ENCODE measurements at places on chromosomes 2 and 18. TPM values are rescaled to one million over a fixed set of nuclear protein-coding genes. Genes with fewer than 3 reads are reported as not detected.

DNA sequence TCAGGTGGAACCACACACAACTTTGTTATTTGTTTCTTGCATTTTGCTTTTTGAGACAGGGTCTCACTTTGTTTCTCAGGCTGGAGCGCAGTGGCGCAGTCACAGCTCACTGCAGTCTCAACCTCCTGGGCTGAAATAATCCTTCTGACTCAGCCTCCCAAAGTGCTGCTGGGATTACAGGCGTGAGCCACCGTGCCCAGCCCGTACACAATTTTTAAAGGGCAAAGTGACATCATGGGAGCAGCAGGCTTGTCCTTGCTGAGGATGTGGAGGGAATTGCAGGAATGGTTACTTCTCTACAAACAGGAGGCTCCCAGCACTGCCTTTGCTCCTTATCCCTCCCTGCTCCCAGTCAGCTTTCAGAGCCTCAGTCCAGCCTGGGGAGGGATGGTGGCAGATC, 355.9 kb upstream of the KLHL29 start:
- H3K36me3 ChIP-seq = no peaks in the 10 kb centered on the region
- H3K4me1 ChIP-seq = no peaks in the 10 kb centered on the region
- no peak for DNase-seq

- H3K27me3 ChIP-seq = no peaks in the 10 kb centered on the region
- no peaks in the 10 kb centered on the region for H3K36me3 ChIP-seq
- no peak for DNase-seq
- no peaks in the 10 kb centered on the region for H3K4me1 ChIP-seq
Observed at GRCh38 chr2:239355139-239355538, 45.7 kb downstream of the HDAC4 start.

IMPA2 gene
- 7.3 TPM for total RNA-seq

GRCh38 chr2:231348704-231349373, 46.7 kb upstream of the B3GNT7 start:
- H3K4me1 ChIP-seq = no peaks in the 10 kb centered on the region
- H3K4me3 ChIP-seq = no peak overlapping the region
- H3K36me3 ChIP-seq = no peaks in the 10 kb centered on the region
- H3K27me3 ChIP-seq = no peaks in the 10 kb centered on the region
- no peak for DNase-seq

RTKN gene
- total RNA-seq = 20.0 TPM

GRCh38 chr18:70160073-70160678, 45.3 kb downstream of the RTTN start:
- no peaks in the 10 kb centered on the region for H3K4me1 ChIP-seq
- H3K4me3 ChIP-seq = no peak overlapping the region
- H3K27me3 ChIP-seq = no peaks in the 10 kb centered on the region
- no peak overlapping the region for H3K27ac ChIP-seq
- DNase-seq = no peak

HK2 gene
- 11.0 TPM for total RNA-seq

ERBB4 gene
- 0.74 TPM for total RNA-seq

GRCh38 chr2:189580658-189581353, at the start of gene SLC40A1:
Gene SLC40A1 (minus strand): TSS chr2:189580786. CDS start chr2:189580460, 326 bp downstream.
- peak within 1 kb of the TSS; percentile 75 for H3K4me3 ChIP-seq
- peaks cover 13% of the 10 kb centered on the region for H3K4me1 ChIP-seq
- peak; percentile 86 for DNase-seq

SERPINB12 gene
- not detected for total RNA-seq

- H3K27ac ChIP-seq = no peak overlapping the region
- H3K27me3 ChIP-seq = no peaks in the 10 kb centered on the region
- H3K4me1 ChIP-seq = no peaks in the 10 kb centered on the region
- H3K4me3 ChIP-seq = no peak overlapping the region
- no peak for DNase-seq
Observed at GRCh38 chr2:83674050-83674449, 785.0 kb downstream of the SUCLG1 start.

DOK1 gene
- 14.3 TPM for total RNA-seq

DNA sequence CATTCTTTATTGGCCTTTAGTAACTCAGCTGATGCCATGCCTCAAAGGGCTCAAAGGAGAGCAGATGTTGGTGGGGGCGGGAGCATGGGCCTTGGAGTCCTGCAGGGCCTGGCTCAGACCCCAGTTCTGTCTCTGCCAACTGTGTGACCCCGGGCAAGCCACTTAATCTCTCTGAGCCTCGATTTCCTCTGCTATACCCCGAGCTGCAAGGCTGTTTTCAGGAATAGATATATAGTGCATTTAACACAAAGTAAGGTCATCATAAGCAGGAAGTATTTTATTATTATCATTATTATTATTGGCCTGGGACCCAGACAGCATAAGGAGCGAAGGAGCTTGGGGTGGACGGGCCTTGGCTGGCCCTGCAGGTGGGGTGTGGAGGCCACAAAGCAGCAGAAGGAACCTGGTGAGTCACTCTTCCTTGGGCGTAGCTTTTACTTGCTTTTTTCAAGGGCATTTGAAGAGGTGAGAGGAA, 162.7 kb downstream of the INHBB start:
- H3K36me3 ChIP-seq = no peaks in the 10 kb centered on the region
- H3K27me3 ChIP-seq = peaks cover 15% of the 10 kb centered on the region
- peak; percentile 97 for DNase-seq
- H3K27ac ChIP-seq = no peak overlapping the region
- H3K4me3 ChIP-seq = no peak overlapping the region
- H3K4me1 ChIP-seq = peaks cover 12% of the 10 kb centered on the region

MAPK4 gene
- not detected for total RNA-seq

DNA sequence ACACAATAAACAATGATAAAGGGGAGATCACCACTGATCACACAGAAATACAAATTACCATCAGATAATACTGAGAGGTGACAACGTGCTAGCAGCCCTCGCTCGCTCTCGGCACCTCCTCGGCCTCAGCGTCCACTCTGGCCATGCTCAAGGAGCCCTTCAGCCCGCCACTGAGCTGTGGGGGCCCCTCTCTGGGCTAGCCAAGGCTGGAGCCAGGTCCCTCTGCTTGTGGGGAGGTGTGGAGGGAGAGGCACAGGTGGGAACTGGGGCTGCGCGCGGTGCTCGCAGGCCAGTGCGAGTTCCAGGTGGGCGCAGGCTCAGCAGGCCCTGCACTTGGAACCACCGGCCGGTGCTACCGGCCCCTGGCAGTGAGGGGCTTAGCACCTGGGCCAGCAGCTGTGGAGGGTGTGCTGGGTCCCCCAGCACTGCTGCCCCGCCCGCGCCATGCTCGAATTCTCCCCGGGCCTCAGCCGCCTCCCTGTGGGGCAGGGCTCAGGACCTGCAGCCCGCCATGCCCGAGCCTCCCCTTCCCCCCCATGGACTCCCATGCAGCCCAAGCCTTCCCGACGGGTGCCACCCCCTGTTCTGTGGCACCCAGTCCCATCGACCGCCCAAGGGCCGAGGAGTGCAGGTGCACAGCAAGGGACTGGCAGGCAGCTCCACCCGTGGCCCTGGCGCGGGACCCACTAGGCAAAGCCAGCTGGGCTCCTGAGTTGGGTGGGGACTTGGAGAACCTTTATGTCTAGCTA, 340.0 kb upstream of the GULP1 start:
- no peaks in the 10 kb centered on the region for H3K36me3 ChIP-seq
- no peaks in the 10 kb centered on the region for H3K27me3 ChIP-seq
- H3K27ac ChIP-seq = no peak overlapping the region

GRCh38 chr2:210557721-210558120, 1.3 kb downstream of the CPS1 start:
- DNase-seq = no peak
- no peak overlapping the region for H3K4me3 ChIP-seq
- no peaks in the 10 kb centered on the region for H3K4me1 ChIP-seq
- H3K36me3 ChIP-seq = no peaks in the 10 kb centered on the region
- H3K27ac ChIP-seq = no peak overlapping the region
- H3K27me3 ChIP-seq = no peaks in the 10 kb centered on the region

- no peaks in the 10 kb centered on the region for H3K27me3 ChIP-seq
- DNase-seq = no peak
- H3K36me3 ChIP-seq = no peaks in the 10 kb centered on the region
- H3K27ac ChIP-seq = no peak overlapping the region
Observed at GRCh38 chr2:121830809-121831208, 75.4 kb downstream of the TSN start.

- H3K27ac ChIP-seq = no peak overlapping the region
- no peaks in the 10 kb centered on the region for H3K4me1 ChIP-seq
- no peaks in the 10 kb centered on the region for H3K36me3 ChIP-seq
- H3K4me3 ChIP-seq = no peak overlapping the region
- no peak for DNase-seq
Observed at GRCh38 chr18:80231151-80231550, 16.2 kb downstream of the PARD6G start.

ALPP gene
- total RNA-seq = not detected

DNA sequence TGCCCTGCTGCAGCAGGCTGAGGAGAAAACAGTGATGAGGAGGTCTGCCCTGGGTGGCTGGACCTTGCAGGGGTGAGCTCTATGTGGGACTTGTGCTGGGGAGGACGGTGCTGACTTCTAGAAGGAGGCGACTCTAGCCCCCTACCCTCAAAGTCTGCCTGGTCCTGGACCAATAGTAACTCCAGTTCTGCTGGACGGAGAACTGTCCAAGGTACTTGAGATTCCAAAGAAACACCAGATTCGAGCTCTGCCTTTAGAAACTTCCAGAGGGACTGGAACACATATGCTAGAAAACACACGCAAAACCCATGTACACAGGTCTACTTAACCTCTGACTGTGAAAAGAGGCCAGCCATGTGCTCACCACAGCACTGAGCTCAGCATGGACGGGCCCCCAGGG, 260.6 kb downstream of the TWIST2 start:
- H3K27ac ChIP-seq = no peak overlapping the region
- H3K36me3 ChIP-seq = no peaks in the 10 kb centered on the region
- H3K4me3 ChIP-seq = no peak overlapping the region
- no peaks in the 10 kb centered on the region for H3K27me3 ChIP-seq
- no peaks in the 10 kb centered on the region for H3K4me1 ChIP-seq
- DNase-seq = no peak

DNA sequence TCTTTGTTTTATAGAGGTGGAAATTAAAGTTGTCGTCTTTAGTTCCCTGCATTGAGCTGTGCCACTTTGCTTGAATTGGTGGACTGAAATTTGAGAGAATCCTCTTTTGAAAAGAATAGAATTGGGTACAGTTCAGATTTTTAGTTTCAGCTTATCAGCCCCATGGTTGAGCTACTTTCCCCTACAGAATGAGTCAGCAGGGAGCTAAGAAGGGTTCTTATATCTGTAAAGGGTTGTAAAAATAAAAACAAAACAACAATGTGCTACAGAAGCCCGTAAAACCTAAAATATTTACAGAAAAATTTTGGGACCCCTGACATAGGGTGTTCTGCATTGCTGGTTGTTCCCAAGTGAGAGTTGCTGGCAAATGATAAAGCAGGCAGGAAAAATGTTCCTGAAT, 12.6 kb downstream of the SLC20A1 start:
- no peak for DNase-seq
- H3K36me3 ChIP-seq = peaks cover 28% of the 10 kb centered on the region
- no peak overlapping the region for H3K27ac ChIP-seq
- peaks cover 17% of the 10 kb centered on the region for H3K4me1 ChIP-seq
- no peaks in the 10 kb centered on the region for H3K27me3 ChIP-seq

DNA sequence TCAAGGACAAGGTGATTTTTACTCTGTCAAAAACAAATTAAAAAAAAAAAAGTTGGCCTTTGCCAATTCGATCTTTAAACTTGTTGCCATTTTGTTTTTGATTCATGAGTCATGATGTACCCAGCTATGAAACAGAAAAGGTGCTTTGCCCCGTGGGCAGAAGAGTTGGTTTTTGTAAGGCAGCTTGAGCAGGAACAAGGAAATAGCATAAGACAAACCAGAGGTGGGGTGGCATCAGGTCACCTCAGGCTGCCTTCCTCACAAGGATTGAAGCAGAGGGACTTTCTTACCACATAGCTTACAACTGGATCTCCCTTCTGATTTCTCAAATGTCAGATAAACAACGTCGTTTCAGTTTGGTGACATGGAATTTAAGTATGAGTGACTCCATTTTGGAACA, 123.8 kb downstream of the ARL4C start:
- no peaks in the 10 kb centered on the region for H3K36me3 ChIP-seq
- H3K27ac ChIP-seq = no peak overlapping the region
- no peaks in the 10 kb centered on the region for H3K4me1 ChIP-seq
- H3K27me3 ChIP-seq = peaks cover 4% of the 10 kb centered on the region

EVA1A gene
- 59.7 TPM for total RNA-seq

DNA sequence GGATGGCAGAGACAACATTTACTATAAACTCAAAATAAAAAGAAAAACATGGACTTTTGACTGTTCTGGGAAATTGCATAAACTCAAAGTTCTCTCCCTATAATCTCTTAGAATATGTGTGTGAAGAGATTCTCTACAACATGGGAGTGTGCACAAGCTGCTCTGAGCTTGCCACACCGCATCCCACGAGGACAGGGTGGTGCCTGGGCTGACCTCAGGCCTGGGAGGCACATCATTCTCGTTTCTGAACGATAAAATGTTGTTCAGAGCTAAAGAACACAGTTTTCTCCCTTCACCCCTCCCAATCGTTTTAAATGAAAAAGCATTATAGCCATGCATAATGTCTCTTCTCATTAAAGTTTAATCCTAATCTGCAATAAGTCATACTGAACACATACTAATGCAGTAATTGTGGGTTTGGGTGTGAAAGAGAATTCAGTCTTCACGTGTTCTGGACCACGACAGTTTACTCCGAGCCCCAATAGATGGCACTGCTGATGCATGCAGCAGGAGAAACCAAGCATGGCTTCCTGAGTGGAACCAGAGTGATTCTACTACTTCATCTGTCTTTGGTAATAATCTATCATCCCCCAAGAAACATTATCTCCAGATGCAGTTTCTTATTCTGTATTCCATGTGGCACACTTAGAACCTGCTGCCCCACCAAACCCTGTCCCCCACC, 46.9 kb upstream of the LAMA1 start:
- H3K4me3 ChIP-seq = no peak overlapping the region
- no peaks in the 10 kb centered on the region for H3K4me1 ChIP-seq
- H3K36me3 ChIP-seq = no peaks in the 10 kb centered on the region
- no peak for DNase-seq

GRCh38 chr18:76209597-76209996, 285.4 kb downstream of the ZNF516 start:
- H3K4me1 ChIP-seq = no peaks in the 10 kb centered on the region
- no peaks in the 10 kb centered on the region for H3K27me3 ChIP-seq
- DNase-seq = no peak
- H3K36me3 ChIP-seq = no peaks in the 10 kb centered on the region
- no peak overlapping the region for H3K27ac ChIP-seq

GRCh38 chr2:85890522-85891176, 1.9 kb upstream of the ST3GAL5 start:
- no peaks in the 10 kb centered on the region for H3K36me3 ChIP-seq
- no peak overlapping the region for H3K27ac ChIP-seq
- H3K4me3 ChIP-seq = no peak overlapping the region
- peaks cover 36% of the 10 kb centered on the region for H3K4me1 ChIP-seq
- no peak for DNase-seq

DNA sequence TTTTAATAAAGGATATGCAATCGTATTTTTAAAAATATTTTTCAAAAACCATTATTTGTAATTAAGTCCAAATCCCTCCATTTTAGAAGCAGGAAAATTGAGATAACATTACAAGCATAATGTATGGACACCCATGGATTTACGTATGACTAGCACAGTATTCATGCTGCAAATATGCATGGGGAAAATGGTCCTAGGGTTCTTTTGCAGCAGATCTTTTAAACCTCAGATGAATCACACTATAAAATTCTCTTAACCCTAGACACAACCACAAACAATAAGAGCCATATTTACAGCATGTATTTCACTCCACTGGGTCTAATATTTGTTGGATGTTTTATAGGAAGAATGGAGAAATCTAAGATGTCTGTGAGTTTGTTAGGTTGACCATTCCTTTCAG, 453.4 kb downstream of the TGIF1 start:
- no peaks in the 10 kb centered on the region for H3K36me3 ChIP-seq
- H3K27me3 ChIP-seq = peaks cover 2% of the 10 kb centered on the region
- no peaks in the 10 kb centered on the region for H3K4me1 ChIP-seq
- no peak for DNase-seq

Data from endothelial cell of umbilical vein (primary cell).